Cerebellar nuclear complex (tissue), 1 donor: ENCODE measurements at places on chromosomes 1 and 21.

DNA sequence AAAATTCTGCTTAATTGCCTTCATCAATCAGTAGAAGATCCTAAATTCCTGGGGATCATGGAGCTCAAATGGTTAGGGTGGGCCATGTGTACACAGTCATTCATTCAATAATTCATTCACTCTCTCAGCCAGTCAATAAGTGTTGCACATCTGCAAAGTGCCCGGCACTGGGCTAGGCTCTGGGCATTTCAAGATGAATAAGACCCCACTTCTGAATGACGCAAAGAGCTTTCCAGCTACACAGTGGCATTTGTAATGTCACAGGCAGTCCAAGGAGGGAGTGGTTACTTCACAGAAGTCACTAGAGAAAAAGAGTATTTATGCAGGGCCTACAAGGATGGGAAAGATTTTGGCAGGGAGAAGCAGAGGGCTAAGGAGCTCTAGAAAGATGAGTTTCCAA, 93.2 kb downstream of the KCNJ15 start:
- no peak for DNase-seq

GRCh38 chr1:231000639-231001038, 21.7 kb downstream of the ARV1 start:
- no peak for DNase-seq

- DNase-seq = no peak
Observed at GRCh38 chr1:165833358-165833757, 5.9 kb downstream of the UCK2 start.

- DNase-seq = no peak
Observed at GRCh38 chr1:56336982-56337381, 242.4 kb downstream of the PLPP3 start.

GRCh38 chr1:98157524-98158313, 236.9 kb upstream of the DPYD start:
- no peak for DNase-seq

DNA sequence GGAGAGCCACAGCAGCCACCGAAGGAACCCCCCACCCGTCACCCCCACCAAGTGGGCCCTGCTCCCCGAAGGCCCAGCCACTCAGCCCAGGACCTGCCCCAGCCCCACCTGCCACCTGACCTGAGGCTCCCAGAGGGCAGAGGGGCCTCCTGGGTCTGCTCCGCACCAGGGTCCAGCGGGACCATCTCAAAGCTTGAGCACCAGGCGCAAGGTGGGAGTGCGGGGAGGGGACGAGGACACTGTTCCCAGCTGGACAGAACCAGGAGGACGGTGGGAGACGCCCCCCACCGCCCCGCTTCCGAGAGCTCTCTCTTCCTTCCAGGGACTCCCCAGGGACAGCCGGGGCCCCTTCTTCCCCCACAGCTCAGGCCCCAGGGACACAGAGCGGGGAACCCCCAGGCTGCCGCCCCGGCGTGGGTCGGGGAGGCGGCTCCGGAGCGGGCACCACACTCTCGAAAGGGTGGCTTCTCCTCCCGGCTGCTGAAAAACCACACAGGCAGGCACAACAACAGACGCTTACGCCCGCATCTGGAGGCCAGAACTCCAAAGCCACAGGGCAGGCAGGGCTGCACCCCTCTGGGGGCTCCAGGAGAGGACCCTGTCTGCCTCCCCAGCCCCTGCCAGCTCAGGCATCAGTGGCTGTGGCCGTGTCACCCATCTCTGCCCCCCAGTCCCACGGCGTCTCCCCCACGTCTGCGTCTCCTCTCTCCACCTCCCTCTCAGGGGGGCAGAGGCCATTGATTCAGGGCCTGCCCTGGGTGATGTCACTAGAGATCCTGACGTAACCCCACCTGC, 1.9 kb upstream of the TTLL10 start:
- no peak for DNase-seq

- no peak for DNase-seq
Observed at GRCh38 chr1:2232916-2233438, 4.9 kb downstream of the SKI start.

- no peak for DNase-seq
Observed at GRCh38 chr1:112687785-112688496, 13.5 kb downstream of the MOV10 start.

- DNase-seq = no peak
Observed at GRCh38 chr1:115062542-115063004, 26.7 kb downstream of the TSPAN2 start.

GRCh38 chr1:229410692-229411433, 23.0 kb downstream of the ACTA1 start:
- DNase-seq = peak; percentile 83

- DNase-seq = no peak
Observed at GRCh38 chr1:95049935-95050334, 22.8 kb downstream of the ALG14 start.

DNA sequence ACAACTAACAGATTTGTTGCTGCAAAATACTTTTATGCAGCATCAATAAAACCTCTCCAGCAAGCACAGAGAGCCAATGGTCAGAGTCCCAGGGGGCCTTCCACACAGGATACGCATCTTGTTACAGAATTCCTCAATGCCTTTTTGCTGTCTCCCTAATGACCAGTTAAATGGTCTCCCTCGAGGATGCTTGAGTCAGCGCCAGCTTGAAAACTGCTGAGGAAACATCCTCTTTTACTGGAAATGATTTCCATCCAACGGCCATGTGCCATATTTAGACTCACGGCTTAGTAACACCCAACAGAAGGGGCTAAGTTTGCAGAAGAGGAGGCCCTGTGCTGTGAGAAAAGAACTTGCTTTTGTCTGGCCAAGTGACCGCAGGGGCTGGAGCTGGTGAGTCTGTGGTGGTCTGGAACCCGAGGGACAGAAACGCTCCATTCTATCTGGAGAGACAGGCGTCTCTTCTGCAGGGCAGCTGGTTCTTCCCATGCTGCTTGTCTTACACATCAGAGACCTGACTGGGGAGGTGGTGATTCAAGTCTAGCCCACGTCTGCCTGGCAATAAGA, 496.4 kb downstream of the SETD4 start:
- DNase-seq = no peak
